ENCODE measurements at places on chromosomes 6 and 20. TPM values are rescaled to one million over a fixed set of nuclear protein-coding genes. Genes with fewer than 3 reads are reported as not detected.

STX11 gene
- 2.2 TPM for total RNA-seq

SLC32A1 gene
- total RNA-seq, result not detected

RALY gene
- total RNA-seq, result 148 TPM

NOX3 gene
- total RNA-seq, result not detected

ARMH2 gene
- total RNA-seq, result not detected

SEC63 gene
- total RNA-seq, result 22.8 TPM

TMEM244 gene
- not detected for total RNA-seq

PTPRT gene
- not detected for total RNA-seq

TRIM15 gene
- not detected for total RNA-seq

XRN2 gene
- 104 TPM for total RNA-seq

FAM217A gene
- total RNA-seq, result not detected

GPR63 gene
- total RNA-seq, result 0.61 TPM

SIRPB2 gene
- not detected for total RNA-seq

TPMT gene
- total RNA-seq, result 6.3 TPM

HAO1 gene
- total RNA-seq, result not detected

ZNF334 gene
- total RNA-seq, result not detected

PROKR2 gene
- total RNA-seq, result not detected

SNPH gene
- total RNA-seq, result 4.3 TPM

CITED2 gene
- total RNA-seq, result 23.3 TPM

HLA-DQA1 gene
- total RNA-seq, result not detected

ADTRP gene
- 0.56 TPM for total RNA-seq

NT5E gene
- total RNA-seq, result 44.9 TPM

BFSP1 gene
- total RNA-seq, result 4.5 TPM

EEF1E1 gene
- 61.3 TPM for total RNA-seq

OR2B3 gene
- not detected for total RNA-seq

NNAT gene
- not detected for total RNA-seq

GJA1 gene
- 83.9 TPM for total RNA-seq

GPX5 gene
- not detected for total RNA-seq

PLTP gene
- total RNA-seq, result 2.0 TPM

HCK gene
- total RNA-seq, result not detected

SAPCD1 gene
- total RNA-seq, result 4.1 TPM

TFB1M gene
- total RNA-seq, result 7.5 TPM

JPH2 gene
- total RNA-seq, result 0.83 TPM

SLC35D3 gene
- total RNA-seq, result 0.07 TPM

LTA gene
- total RNA-seq, result not detected

SUN5 gene
- total RNA-seq, result not detected

PTGIS gene
- not detected for total RNA-seq

KHDC3L gene
- not detected for total RNA-seq

CDC25B gene
- 210 TPM for total RNA-seq

TPD52L1 gene
- total RNA-seq, result 45.2 TPM

GSTA2 gene
- total RNA-seq, result not detected

RBBP8NL gene
- total RNA-seq, result not detected

LRFN2 gene
- total RNA-seq, result not detected

FAM162B gene
- not detected for total RNA-seq

RAET1L gene
- total RNA-seq, result 0.25 TPM

CST4 gene
- total RNA-seq, result not detected

ULBP2 gene
- total RNA-seq, result 3.8 TPM

PPIL6 gene
- total RNA-seq, result 2.4 TPM

VNN1 gene
- total RNA-seq, result 0.09 TPM

CCN5 gene
- 24.7 TPM for total RNA-seq

OR12D3 gene
- not detected for total RNA-seq

RBM24 gene
- 9.3 TPM for total RNA-seq

PAX1 gene
- total RNA-seq, result not detected

OR2H1 gene
- not detected for total RNA-seq

OR2J3 gene
- not detected for total RNA-seq
